ENCODE measurements at places on chromosomes 6 and 20. TPM values are rescaled to one million over a fixed set of nuclear protein-coding genes. Genes with fewer than 3 reads are reported as not detected.

BCL2L1 gene
- polyA plus RNA-seq = 78.0 TPM

GRCh38 chr20:48776306-48776705 lies 51.5 kb downstream of the PREX1 start:
- DNase-seq = no peak

- no peak for DNase-seq
These were observed 37.0 kb upstream of the RAB23 start for GRCh38 chr6:57259064-57259463.

GATA5 gene
- not detected for polyA plus RNA-seq

- peak; percentile 87 for DNase-seq
These were observed 44.8 kb downstream of the AGPAT4 start for GRCh38 chr6:161228921-161229591.

DNA sequence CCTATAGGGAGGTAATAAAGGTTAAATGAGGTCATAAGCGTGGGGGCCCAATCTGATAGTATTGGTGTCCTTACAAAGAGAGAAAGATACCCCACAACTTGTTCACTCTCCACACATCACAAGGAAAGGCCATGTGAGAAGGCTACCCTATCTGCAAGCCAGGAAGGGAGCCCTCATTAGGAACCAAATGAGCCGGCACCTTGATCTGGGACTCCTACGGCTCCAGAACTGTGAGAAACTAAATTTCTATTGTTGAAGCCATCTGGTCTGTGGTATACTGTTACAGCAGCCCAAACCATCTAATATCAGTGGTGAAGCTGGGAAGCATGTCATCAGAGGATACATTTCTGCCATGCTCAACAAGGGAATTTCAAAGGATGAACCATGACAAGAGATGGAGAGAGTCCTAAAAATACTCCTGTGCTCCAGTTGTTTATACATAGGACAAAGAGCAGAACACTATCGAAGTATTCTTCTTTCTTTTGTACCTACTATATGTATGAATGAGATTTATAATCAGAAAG lies 10.4 kb downstream of the COX7A2 start:
- DNase-seq = no peak

GRCh38 chr6:33926451-33926850 lies 122.6 kb upstream of the MLN start:
- DNase-seq = peak; percentile 9

DNA sequence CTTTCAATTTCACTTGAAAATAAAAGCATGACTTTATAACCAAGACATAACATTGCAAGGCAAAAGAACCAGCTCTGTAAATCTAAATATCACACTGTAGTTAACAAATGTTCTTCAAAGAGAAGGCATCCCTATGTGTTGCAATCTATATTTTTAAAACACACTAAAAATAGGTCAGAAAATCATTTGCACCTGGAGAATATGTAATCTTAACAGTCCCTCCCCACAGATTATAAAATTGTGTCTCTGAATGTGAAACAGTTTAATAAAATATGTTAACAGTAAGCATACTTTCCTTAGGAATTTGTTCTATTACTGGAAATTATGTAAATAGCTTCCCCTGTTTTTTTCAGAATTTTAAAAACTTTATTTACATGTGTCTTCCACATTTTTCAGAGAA lies 351.9 kb downstream of the COL12A1 start:
- no peak for DNase-seq

DNA sequence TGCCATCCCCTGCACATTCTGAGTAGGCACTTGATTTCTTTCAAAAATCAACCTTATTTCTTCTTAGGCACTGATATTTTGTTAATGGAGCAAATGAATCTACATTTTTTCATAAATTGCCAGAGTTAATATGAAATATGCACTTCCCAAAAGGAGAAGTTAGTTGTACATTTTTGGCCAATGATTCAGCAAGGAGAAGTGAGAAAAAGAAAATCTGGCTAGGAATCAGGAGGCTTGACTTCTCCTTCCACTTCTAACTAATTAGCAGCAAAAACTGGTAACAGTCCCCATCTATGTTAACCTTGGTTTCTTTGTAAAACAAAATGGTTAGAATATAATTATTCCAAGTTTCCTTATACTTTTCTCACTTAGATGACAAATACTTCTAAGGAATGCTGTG lies 7.0 kb upstream of the DSE start:
- DNase-seq = peak; percentile 49

- DNase-seq = no peak
These were observed 7.7 kb downstream of the STX16 start for GRCh38 chr20:58658760-58659159.

ZNF337 gene
- polyA plus RNA-seq = 8.5 TPM

SMIM26 gene
- 54.0 TPM for polyA plus RNA-seq

GRCh38 chr6:21861942-21862341 lies 268.4 kb downstream of the SOX4 start:
- DNase-seq = no peak

ADGB gene
- polyA plus RNA-seq = not detected

- DNase-seq = no peak
These were observed 46.9 kb upstream of the TAB2 start for GRCh38 chr6:149270616-149271015.

DNA sequence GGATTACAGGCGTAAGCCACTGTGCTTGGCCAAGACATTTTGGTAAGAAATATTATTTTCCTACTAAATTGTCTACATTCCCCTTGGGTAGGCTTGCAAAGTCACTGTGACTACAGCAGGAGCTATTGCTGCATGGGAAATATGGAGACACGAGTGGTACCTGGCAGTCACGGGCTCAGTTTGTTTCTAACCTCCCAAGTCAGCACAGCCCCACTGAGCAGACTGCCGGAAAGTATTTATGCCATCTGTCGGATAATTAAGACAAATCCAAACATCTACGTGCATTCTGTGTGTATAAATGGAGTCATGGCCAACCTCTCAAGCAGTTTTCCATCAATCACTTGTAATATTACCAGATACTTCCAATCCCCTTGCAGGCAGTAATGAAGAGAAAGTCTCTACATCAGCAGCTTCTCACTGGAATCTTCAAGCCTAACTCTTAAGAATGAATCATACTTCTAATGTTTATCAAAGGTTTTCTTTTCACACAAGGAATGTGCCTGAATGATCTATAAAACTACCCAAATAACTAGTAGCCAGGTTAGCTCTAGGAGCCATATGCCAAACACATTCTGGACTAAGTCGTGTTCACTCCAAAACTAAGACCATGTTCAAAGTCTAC lies 20.1 kb downstream of the PSMB1 start:
- DNase-seq = no peak

F13A1 gene
- not detected for polyA plus RNA-seq

DNA sequence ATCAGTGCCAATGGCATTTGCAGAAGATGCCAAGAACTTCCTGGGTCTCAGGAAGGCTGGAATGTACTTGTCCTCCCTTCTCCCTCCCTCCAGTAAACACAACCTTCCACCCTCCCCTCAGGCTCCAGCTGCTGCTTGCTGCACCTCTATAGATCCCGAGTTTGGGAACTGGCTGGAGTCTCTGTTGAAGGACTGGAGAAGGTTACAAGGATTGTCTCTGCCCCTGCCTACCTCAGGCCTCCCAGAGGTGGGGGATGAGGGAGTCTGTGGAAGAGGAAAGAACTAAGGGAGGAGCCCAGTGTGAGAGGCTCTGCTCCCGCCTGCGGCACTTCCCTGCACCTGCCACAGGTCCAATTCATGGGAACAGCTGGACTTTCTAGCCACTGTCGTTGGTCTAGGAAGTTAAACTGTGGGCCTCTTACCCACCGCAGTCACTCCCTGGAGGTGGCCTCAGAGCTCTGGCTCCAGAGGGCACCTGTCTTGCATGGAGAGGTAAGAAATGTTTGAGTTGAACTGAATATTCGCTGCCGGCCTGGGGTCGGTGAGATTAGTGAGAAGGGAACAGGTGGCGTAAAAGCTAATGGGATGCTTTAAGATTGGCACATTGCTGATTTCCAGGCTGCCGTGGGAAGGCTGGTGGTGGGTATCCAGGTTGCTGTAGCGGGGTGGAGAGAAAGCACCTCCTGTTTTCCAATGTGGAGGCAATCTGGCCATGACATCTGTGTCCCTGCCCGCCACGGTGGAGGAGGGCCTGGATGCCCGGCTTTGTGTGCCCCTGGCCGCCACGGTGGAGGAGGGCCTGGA lies 54.3 kb downstream of the PPP1R14C start:
- DNase-seq = no peak

DNA sequence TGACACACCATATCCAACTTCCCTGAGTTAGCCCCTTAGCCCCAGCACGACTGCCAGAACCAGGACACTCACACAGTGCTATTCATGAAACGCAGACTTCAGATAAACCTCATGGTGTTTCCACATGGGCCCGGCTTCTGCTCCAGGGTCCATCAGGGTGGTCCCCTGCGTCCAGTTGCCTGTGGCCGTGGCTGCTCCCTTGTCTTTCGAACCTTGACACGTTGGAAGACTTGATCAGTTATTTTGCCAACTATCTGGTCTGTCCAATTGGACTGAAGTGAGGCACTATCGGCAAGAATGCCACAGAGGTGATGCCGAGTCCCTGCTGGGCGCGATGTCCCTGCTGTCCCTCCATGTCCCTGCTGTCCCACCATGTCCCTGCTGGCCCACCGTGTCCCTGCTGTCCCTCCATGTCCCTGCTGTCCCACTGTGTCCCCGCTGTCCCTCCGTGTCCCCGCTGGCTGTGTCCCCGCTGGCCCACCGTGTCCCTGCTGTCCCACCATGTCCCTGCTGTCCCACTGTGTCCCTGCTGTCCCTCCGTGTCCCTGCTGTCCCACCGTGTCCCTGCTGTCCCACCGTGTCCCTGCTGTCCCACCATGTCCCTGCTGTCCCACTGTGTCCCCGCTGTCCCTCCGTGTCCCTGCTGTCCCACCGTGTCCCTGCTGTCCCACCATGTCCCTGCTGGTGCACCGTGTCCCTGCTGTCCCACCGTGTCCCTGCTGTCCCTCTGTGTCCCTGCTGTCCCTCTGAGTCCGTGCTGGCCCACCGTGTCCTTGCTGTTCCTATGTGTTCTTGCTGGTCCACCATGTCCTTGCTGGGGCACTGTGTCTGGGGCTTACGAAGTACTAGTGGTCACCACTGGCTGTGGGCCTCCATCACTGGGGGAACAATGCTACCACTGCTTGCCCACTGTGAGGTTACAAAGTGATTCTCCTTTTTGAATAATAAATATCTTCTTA lies 251.4 kb downstream of the DLL1 start:
- DNase-seq = no peak

- no peak for DNase-seq
These were observed 2.4 kb upstream of the MDGA1 start for GRCh38 chr6:37699887-37700619.

GRCh38 chr6:69027861-69028260 lies 392.8 kb downstream of the ADGRB3 start:
- no peak for DNase-seq

- no peak for DNase-seq
These were observed 78.5 kb upstream of the FRMD1 start for GRCh38 chr6:168157272-168158212.

- DNase-seq = no peak
These were observed 68.6 kb downstream of the CDK19 start for GRCh38 chr6:110746680-110747079.

- DNase-seq = no peak
These were observed 75.6 kb downstream of the CNBD2 start for GRCh38 chr20:36043892-36044515.
